ENCODE measurements at places on chromosomes 13 and 19.

DNA sequence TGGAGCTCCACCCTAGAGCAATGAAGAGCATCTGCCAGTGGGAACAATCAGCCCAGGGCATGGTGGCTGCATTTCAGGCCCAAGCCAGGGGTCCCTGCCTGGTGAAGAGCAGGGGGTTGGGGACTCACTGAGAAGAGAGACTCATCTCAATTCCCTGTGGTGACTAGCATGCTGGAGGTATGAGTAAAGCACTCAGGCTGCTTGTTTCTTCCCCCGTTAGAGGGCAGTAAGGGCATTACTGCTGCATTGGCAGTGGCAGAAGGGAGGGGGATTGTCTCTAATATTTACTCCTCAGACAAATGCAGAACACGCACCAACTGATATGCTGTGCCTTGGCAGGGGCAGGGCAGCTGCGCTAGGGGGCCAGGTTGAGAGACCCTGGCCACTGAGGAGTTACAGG lies 329.1 kb downstream of the SLITRK5 start:
- H3K27me3 ChIP-seq = no peaks in the 10 kb centered on the region
- H3K4me3 ChIP-seq = no peak overlapping the region
- no peak for DNase-seq

DNA sequence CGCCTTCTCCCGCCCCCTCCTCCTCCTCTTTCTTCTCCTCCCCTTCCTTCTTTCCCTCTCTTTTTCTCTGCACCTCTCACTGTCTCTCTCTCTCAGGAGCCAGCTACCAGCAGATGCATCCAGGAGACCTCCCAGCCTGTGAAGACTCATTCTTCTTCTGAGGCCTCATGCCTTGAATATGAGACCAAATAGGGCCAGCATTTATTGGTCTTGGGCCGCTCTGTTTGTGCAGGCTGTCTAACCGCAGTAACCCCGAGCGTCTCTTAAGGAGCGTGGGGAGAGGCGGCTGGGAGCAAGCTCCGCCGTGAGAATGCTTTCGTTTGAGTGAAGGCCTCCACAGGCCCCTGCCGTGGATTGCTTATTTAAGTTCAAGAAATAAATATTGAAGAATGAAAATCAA lies 167.0 kb downstream of the NUFIP1 start:
- no peaks in the 10 kb centered on the region for H3K27me3 ChIP-seq
- H3K27ac ChIP-seq = no peak overlapping the region
- H3K36me3 ChIP-seq = no peaks in the 10 kb centered on the region
- DNase-seq = no peak

DNA sequence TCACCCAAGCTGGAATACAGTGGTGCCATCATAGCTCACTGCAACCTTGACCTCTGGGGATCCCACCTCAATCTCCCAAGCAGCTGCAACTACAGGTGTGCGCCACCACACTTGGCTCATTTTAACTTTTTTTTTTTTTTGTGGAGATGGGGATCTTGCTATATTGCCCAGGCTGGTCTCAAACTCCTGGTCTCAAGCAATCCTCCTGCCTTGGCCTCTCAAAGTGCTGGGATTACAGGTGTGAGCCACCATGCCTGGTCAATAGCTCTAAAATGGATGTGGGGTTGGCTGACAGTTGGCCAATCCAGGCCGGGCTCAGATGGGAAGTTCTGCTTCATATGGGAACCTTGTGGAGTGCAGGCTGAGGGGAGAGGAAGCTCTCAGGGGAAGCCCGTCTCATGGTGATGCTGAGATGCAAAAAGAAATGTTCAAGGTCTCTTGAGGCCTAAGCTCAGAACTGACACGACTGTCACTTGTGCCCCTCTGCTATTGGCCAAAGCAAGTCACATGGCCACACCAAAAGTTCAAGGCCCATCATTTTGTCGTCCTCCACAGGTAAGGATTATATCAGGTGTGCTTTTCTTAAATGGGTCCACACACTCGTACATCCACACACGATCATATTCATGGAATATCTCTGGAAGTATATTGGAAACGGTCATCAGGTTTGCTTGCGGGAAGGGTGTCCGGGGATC lies 6.8 kb upstream of the KLC3 start:
- H3K36me3 ChIP-seq = no peaks in the 10 kb centered on the region
- H3K4me3 ChIP-seq = no peak overlapping the region
- no peaks in the 10 kb centered on the region for H3K4me1 ChIP-seq

DNA sequence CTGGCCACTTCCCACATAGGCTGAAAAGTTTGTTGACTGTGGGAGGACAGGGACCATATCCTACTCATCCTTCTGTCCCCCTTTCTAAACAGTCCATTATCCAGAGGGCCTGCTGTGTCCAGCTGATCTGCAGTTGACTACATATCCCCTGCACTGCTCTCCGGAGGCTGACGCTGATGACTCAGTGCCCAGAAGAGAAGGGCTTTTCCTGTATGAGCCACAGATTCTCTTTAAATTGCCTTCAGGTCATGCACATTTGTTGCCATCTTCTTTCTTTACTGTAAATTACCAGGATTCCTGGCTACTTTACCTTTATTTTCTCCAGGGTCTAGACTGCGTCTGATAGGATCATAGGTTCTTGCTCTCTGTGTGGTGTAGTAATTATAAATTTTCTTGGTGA lies 125.2 kb downstream of the LACC1 start:
- no peaks in the 10 kb centered on the region for H3K4me1 ChIP-seq
- no peak overlapping the region for H3K27ac ChIP-seq
- no peak for DNase-seq
- H3K27me3 ChIP-seq = no peaks in the 10 kb centered on the region
